ENCODE measurements at places on chromosomes 6 and 20.

GRCh38 chr6:164183556-164184123, 769.1 kb downstream of the QKI start:
- no peak for DNase-seq

DNA sequence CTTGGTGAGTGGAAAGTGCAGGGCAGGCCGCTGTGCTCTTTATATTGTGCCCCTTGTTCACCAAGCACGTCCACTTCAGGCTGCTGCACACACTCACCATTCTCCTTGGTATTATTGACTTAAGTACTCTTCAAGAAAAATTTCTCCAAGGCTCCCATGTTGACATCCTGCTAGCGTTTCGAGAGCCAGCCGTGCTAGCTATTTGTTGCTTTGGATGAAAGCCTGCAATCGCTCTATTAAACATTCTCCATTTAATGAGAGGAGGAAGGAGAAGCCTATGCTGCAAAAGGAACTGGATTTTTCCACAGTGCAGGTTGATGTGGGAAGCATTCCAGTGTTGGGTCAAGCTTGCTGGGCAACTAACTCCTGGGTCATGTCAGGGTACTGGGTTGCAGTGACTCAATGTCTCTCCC, 113.5 kb downstream of the CD83 start:
- DNase-seq = no peak

GRCh38 chr20:63733117-63733516, 3.3 kb upstream of the LIME1 start:
- DNase-seq = no peak

DNA sequence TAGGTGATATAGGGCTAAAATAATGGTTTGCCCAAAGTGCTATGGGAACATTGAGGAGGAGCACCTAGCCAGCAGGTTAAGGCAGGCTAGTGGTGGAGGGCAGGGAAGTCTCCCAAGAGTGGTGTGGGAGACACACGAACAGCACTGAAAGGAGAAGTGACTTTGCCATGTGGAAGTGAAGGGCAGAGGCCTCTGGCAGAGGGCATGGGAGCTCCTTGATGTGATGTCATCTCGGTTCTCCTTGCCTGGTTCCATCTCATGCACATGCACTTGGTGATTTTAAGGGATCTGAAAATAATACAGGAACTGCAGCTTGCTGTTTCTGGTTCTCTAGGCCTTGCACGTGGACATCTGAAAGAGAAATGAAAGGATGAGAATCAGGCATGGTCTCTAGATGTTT, 4.7 kb upstream of the MAP3K4 start:
- no peak for DNase-seq

- DNase-seq = no peak
These were observed 3.4 kb upstream of the PARD6B start for GRCh38 chr20:50727792-50728485.

GRCh38 chr20:9112541-9113515, 43.9 kb downstream of the PLCB4 start:
- peak; percentile 65 for DNase-seq

- no peak for DNase-seq
These were observed 7.9 kb upstream of the SOD2 start for GRCh38 chr6:159700970-159701369.

DNA sequence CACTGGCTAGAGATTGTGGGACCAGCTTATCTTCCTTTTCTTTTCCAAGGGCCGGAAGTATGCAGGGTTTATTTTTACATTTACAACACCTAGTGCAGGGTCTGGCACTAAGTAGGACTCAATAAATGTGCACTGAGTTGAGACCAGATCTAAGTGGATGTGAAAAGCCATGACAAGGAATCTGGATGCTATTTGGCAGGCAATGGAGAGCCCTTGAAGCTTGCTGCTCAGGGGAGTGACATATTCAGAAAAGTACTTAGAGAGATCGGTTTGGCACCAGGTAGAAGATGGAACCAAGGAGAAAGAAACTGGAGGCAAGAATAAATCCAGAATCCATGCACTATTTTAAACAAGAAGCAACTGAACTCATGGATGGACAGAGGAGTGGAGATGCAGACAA, 815.8 kb downstream of the MAFB start:
- no peak for DNase-seq

- DNase-seq = no peak
These were observed 600.5 kb upstream of the EYS start for GRCh38 chr6:66307490-66307889.

- no peak for DNase-seq
These were observed 4.0 kb upstream of the OSBPL2 start for GRCh38 chr20:62234339-62234738.

- no peak for DNase-seq
These were observed 504.3 kb upstream of the SLC35B3 start for GRCh38 chr6:8939615-8940014.

DNA sequence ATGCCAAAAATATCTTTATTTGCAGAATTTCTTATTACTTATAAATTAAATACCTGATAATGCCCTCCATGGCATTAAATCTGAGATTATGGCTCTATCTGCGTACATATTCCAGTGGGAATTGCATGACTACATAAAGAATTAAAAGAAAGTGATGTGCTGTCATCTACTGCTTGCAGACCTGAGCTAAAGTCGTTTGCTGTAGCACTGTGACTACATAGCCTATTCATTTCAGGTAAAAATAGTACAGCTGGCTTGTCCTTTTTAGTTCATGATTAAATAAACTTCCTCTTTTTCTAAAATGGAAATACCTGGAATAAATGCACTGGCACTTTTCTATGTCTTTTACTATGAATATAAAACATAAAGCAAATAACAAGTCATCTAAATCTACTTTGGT, 78.1 kb downstream of the CGA start:
- no peak for DNase-seq

DNA sequence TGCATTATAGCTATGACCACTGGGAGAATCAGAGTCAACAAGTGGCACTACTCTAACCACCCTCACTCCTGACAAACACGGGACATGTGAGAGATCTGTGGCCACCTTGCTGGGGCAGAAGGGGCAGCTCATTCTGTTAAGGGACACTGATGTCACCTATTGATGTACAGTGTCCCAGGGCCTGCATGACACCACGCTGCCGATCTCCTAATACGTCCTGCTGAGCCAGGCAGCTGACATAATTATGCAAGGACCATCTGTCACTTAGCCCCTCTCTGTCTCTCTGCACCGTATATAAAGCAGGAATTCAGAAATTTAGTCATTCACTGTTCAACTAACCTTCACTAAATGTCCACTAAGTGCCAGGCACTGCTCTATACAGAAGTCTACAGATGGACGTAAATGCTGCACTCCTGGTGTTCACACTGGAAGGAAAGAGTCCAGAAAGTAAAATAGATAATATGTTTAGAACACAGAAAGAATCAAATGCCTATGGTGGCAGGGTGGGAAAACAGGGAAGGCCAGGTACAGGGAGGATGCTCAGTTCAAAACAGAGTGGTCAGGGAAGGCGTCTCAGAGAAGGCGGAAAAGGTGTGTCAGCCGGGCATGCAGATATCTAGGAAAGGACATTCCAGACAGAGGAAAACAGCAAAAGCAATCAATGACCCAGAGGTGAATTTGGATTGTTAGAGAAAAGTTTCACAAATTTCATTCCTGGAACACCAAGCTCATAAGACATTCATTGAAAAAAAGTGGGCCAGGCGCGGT, 173.8 kb downstream of the ZNF217 start:
- no peak for DNase-seq

All from fibroblast of villous mesenchyme (primary cell).